ENCODE measurements at places on chromosomes 1 and 21. TPM values are rescaled to one million over a fixed set of nuclear protein-coding genes. Genes with fewer than 3 reads are reported as not detected.

The NRDC gene
- total RNA-seq: 150 TPM

The FBXO2 gene
- 54.9 TPM for total RNA-seq

The CLCA1 gene
- not detected for total RNA-seq

The PADI6 gene
- total RNA-seq: not detected

The MR1 gene
- total RNA-seq: 1.2 TPM

The DNALI1 gene
- total RNA-seq: 7.2 TPM

The KCNJ10 gene
- total RNA-seq: 0.27 TPM

The PTCH2 gene
- 0.89 TPM for total RNA-seq

The MSH4 gene
- 0.34 TPM for total RNA-seq

All from astrocyte (in vitro differentiated cells and primary cell).